MV-4-11 (cell line): ENCODE measurements at places on chromosomes 3 and 15.

GRCh38 chr3:139285691-139286090, 58.1 kb upstream of the MRPS22 start:
- no peak for DNase-seq

- no peak for DNase-seq
These were observed 53.8 kb upstream of the MRPS22 start for GRCh38 chr3:139289860-139290524.

DNA sequence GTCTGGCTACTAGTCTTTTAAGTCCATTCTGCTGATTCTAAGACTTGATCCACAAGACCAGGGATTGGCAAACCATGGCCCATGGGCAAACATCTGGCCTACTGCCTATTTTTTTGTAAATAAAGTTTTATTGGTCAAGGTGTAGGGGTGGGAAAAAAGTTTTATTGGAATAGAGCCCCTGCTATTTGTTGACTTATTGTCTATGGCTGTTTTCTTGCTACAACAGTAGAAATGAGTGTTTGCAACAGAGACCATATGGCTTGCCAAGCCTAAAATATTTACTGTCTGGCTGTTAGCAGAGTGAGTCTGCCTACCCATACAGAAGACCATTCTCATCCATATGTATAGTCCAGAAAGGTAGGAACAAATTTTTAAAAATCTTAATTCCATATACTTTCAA, 106.4 kb downstream of the PTPRG start:
- no peak for DNase-seq

DNA sequence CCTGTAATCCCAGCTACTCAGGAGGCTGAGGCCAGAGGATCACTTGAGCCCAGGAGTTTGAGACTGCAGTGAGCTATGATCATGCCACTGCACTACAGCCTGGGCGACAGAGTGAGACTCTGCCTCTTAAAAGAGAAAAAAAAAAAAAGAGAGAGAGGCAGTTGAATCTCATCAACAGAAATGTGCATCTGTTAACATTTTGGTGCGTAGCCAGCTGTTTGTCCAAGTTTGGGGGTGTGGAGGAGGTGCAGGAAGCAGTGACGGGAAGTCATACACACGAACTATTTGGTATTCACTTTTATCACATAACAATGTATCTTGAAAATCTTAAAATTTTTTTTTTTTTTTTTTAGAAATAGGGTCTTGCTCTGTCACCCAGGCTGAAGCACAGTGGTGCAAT, 18.2 kb upstream of the CEMIP start:
- DNase-seq = no peak

DNA sequence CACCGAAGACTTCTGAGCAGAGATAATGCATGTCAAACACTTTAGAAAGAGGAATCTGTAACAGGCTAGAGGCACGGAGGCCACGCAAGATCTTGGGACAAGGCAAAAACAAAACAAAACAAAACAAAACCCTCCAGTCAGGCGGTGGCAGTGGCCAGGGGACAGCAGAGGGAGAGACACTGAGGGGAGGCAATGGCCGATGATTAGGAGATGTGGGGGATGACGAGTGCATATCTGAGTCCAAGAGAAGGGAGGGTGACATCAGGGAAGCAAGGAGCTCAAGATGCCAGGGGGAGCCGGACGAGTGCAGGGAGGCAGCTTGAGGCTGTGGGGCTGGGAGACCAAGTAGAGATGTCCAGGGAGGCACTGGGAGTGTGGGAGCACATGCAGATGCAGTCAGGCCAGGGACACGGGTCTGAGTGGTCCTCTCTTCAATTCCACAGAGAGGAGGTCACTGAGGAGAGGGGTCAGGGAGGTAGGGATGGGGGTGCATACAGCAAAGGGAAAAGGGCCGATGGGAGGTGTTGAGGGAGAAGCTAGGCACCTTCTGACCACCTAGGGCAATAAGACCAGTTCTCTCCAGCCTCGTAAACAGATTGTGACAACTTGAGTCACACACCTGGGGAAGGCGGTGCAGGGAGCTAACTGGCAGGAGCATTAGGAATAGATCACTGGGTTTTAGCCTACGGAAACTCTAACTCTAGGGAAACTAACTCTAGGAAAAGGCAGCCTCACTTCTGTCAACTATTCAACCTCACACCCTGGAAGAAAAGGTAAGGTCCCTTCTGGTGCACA, 29.6 kb downstream of the SLCO2A1 start:
- DNase-seq = no peak

GRCh38 chr3:56111606-56112304, 356.5 kb downstream of the ERC2 start:
- no peak for DNase-seq

DNA sequence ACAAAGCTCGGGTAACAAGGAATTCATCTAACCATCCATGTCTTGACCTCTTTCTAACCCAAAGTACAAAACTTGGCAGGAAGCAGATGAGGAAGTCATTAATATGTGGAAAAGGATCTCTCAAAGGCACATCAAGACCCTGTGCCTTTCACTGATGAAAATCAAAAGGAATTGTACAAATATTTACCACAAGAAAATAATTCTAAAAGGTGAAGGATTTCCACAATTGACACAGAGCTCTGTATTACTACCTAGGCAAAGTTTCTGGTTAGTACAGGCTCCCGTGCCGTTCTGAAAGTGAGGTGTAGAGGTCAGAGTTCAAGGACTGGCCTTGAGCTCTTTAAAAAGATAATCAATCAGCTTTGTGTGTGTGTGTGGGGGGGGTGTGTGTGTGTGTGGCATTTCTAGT, 239.7 kb upstream of the ICE2 start:
- no peak for DNase-seq

DNA sequence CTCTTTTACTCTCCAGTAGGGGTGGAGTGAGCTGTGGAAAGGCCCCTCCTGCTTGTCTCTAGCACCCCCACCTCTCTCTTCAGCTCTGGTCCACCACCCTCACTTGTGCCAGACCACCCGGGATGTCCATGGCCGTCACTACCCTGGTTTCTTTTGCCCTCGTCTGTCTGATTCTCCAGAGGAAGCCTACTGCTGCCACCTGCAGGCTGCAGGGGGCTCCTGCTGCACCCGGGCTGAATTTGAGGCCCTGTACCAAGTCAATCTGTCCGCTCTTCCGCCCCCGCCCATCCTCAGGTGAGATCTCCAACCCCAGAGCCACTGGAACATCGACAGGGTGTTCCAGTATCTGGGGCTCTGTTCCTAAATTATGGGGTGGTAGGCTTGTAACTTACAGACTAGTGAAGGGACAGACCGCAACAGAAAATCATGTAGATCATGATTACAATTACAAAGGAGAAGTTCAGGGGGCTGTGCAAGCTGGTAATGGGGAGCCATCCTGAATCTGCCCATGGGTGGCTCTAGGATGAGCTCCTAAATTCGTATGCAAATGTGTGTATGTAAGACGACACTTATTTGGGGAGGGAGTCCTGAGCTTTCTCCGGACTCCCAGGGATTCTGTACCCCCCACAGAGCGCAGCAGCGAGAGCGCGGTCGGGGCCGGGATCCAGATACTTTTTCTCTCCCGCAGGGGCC, 683 bp upstream of the UNC45A start:
- peak; percentile 83 for DNase-seq

DNA sequence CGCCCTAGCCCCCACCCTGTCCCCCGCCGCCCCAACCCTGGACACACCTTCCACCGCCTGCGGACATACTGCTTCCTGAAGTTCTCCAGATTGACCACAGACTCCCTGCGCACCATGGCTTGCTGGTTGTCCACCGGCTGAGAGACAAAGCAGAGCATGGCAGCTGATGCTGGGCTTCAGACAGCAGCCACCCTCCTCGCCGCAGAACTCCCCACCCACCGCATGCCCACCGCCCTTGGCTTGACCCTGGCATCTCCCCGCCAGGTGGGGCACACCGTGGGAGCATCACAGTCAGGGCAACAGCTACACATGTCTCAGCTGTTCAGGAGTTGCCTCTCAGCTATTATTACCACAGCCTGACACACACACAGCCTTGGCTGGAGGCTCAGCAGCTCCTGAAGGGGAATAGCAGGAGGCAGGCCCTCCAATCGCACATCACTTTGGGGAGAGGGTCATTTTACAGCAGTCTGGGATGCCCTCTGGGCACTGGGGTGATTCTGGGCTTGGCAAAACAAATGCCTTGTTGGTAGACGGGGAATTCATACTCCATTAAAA, 78.4 kb upstream of the HERC1 start:
- no peak for DNase-seq

DNA sequence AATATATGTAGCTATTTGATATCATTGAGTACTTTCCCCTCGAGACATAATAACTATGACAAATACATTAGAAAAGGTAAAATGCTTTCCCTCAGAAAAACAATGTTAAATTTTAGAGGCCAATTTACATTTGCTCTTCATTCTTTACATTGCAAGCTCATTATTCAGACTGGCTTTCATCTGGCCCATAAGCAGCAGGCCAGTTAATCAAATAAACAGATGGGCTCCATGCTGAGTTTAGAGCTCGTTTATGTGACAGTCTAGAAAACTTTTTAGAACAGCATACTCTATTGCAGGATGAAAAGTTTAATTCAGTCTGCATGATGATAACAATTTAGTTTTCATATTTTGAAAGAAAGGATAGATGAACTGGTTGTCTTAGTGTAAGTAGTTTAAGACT, 150.6 kb downstream of the DUT start:
- no peak for DNase-seq

- DNase-seq = no peak
These were observed 32.7 kb downstream of the FEM1B start for GRCh38 chr15:68310178-68310803.

DNA sequence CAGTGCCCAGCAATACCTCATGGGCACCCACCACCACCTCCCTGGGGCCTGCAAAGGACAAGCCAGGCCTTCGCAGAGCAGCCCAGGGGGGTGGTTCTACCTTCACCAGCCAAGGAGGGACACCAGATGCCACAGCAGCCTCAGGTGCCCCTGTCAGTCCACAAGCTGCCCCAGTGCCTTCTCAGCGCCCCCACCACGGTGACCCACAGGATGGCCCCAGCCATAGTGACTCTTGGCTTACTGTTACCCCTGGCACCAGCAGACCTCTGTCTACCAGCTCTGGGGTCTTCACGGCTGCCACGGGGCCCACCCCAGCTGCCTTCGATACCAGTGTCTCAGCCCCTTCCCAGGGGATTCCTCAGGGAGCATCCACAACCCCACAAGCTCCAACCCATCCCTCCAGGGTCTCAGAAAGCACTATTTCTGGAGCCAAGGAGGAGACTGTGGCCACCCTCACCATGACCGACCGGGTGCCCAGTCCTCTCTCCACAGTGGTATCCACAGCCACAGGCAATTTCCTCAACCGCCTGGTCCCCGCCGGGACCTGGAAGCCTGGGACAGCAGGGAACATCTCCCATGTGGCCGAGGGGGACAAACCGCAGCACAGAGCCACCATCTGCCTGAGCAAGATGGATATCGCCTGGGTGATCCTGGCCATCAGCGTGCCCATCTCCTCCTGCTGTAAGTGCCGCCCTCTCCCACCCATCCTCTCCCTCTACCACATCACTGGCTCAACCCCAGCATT, 19.2 kb upstream of the BFSP2 start:
- DNase-seq = no peak

- DNase-seq = no peak
These were observed 140.7 kb downstream of the FBLN2 start for GRCh38 chr3:13689373-13690260.

DNA sequence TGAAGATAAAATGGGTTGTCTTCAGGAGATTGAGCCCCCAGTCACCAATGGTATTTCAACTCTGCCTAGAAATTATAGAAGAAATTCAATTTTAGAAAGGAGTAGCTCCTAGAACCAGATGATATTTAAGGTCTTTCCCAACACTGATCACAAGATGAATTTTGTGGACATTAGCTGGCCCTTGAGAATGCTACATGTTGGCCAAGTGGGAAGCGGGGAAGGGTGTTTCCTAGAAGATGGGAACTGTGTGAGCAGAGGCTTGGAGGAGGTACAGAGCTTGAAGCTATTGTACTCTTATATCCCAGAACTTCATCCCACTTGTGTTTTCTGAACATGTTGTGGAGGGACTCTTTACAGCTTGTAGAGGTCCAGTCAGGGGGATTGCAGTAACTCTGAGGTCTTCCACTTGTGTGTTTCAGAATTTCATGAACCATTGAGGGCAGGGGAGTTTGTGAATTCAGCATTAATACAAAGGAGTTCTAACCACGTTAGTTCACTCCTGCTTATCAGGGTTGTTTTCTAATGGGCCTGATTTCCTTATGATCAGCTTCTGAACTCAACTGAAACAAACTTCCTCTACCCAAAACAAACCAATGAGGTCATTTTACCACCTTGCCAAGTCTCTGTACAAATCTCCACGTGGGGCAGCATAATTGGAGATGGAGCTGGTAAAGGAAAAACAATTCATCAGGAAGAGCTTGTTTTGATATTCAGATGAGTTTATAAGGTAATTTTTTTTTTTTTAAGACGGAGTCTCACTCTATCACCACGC, 152.6 kb upstream of the TPM1 start:
- no peak for DNase-seq

GRCh38 chr3:37103103-37103808, 71.1 kb downstream of the LRRFIP2 start:
- no peak for DNase-seq

DNA sequence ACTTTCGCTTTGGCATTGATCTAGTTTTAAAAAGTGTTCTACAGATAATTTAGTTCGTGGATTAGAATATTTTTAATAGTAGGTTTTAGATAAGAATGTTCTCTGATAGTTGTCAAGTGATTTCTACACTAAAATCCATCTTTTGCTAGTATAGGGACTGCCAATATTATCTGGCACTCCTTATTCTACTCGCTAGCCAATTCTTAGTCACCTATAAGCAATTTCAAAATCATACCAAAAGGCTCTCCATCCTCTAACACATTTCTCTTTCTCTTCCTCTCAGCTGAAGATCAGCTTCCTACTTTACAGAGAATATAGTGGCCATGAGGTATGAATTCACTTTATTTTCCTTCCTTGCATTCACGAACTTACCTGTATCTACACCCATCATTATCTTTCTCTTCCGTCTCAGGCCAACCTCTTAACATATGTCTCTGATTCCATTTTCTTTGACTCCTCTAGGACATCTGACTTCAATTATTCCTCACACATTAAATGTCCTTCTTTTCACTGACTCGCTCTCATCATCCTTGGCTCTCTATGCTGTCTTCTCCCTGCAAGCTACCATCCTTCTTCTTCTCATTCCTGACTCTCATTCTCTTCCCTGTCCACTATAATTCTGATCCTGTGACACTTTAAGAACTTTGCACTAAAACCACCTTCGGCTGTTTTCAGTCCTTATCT, 35.5 kb downstream of the C3orf80 start:
- no peak for DNase-seq
